ENCODE measurements at places on chromosomes 2 and 18. TPM values are rescaled to one million over a fixed set of nuclear protein-coding genes. Genes with fewer than 3 reads are reported as not detected.

DNA sequence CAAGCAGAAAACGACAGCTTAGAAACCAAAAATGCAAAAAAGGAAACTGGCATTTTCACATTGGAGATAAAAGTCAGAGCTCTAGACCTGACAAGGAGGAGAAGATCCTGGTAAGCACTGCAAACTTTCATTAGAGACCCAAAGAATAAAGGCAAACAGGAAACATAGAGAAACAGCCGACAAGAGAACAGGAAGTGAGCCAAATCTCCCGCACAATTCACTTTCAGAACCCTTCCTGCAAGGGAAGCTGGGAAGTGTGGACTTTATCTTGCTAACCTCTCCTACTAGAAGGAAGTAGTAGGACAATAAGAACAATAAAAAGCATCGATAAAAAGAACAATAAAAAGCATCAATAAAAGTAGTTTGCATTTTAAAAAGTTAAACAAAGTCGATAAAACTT lies 417.8 kb upstream of the SPHKAP start:
- no peak for DNase-seq

GRCh38 chr2:237118025-237118424 lies 32.3 kb downstream of the COPS8 start:
- DNase-seq = no peak

DNA sequence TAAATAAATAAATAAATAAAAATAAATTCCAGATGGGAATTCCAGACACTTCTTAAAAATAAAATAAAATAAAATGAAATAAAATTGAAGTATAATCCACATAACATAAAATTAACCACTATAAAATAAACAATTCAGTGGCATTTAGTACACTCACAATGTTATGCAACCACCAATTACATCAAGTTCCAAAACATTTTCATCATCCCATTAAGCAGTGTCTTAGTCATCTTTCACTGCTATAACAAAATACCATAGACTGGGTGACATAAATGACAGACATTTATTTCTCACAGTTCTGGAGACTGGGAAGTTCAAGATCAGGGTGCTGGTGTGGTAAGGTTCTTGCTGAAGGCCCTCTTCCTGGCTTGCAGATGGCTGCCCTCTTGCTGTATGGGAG lies 22.6 kb upstream of the PROKR1 start:
- DNase-seq = no peak

DNA sequence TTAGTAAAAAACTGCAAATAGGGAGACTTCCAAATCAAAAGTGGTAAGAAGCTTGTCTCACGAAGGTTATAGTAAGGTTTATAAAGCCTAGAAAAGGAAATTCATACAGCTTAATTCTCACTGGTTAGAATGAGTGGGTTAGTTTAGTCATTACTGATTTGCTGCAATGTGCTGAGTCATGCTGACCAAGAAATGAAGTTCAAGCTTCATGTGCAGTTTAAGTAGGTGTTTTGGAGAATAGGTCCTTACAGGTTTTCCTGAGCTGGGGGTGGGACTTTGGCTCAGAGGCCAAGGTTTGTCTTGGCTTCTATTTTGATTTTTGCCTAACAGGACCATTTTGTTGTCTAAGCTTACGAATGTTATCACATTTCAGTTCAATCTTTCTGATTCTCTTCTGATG lies 15.1 kb downstream of the CLIP4 start:
- no peak for DNase-seq

- DNase-seq = no peak
Observed at GRCh38 chr2:105711394-105711793, 33.3 kb upstream of the NCK2 start.

DNA sequence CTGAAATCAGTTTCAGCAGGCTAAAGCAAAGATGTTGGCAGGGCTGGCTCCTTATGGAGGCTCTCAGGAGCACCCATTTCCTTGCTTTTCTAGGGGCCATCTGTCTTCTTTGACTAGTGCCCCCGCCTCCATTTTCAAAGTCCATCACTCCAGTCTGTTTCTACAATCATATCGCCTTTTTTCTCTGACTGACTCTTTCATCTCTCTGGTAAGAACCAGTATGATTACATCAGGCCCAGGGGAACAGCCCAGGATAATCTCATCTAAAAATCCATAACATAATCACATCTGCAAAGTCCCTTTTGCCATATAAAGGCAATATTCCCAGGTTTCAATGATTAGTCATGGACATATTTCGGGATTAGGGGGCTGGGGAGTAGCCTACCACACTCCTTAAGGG lies 57.0 kb downstream of the CUL3 start:
- no peak for DNase-seq

- DNase-seq = no peak
Observed at GRCh38 chr2:152729844-152730243, 11.4 kb downstream of the ARL6IP6 start.

GRCh38 chr2:232897598-232898408 lies 27.7 kb downstream of the SNORC start:
- no peak for DNase-seq

GRCh38 chr2:46978723-46979122 lies 63.1 kb upstream of the MCFD2 start:
- DNase-seq = no peak

- no peak for DNase-seq
Observed at GRCh38 chr18:74411475-74411874, 45.6 kb downstream of the DIPK1C start.

- no peak for DNase-seq
Observed at GRCh38 chr2:150042500-150043171, 444.8 kb downstream of the RND3 start.

DNA sequence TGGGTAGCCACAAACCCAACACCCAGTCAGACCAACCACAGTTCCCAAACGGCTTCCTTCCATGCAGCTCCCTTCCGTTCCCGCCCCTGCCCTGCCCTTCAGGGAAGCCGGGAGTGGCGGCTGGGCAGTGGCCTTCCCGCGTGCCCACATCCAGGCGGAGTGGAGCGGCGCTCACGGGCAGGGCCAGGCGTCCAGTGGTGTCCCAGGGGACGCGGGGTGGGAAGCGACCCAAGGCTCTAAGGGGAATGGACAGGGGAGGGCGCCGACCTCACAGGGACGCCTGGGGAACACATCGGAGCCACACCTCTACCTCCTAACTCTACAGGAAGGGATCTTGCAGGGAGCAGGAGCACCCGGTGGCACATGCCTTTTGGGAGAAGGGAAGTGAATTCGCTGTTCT lies 225.9 kb upstream of the MGAT5 start:
- DNase-seq = no peak

GRCh38 chr2:153588408-153588807 lies 109.8 kb upstream of the RPRM start:
- DNase-seq = no peak

- DNase-seq = no peak
Observed at GRCh38 chr2:237896956-237897355, 37.5 kb downstream of the RAMP1 start.

- no peak for DNase-seq
Observed at GRCh38 chr18:50405582-50406271, 30.9 kb downstream of the SKA1 start.

DNA sequence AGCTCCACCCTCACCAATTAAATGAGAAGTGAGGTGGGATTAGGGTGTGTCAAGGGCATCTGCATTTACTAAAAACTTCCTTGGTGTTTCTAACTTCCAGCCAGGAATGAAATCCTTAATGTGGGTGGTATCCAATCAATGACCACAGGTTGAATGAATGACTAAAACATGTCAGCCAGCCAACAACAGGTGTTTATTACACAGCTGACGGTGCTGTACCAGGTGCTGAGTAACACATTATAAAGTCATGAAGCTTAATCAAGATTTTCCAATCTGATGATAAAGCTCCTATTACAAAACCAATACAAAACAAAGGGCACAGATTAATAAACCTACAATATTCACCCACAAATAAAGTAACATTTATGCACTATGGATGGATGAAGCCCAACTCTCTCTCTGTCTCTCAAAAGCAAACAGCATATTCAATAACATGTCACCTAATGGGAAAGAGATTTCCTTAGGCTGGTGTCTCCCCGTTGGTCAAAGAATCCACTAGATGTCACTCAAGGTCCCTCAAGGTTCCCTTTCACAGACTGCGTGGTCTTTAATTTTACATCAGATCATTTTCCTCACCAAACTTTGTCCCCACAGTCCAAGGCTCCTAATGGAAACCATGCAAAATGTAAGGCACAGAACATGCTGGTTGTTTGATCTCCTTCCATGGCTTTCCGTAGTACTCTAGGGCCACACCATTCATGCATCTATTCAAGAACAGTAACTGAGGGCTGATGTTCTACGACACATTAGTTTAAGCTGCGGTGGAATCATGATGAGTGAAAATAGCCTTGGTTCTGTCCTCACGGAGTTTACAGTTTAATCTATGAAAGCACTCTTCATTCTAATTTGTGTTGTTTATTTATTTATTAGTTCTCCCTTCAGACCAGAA lies 6.4 kb upstream of the PTPN4 start:
- DNase-seq = peak; percentile 36

DNA sequence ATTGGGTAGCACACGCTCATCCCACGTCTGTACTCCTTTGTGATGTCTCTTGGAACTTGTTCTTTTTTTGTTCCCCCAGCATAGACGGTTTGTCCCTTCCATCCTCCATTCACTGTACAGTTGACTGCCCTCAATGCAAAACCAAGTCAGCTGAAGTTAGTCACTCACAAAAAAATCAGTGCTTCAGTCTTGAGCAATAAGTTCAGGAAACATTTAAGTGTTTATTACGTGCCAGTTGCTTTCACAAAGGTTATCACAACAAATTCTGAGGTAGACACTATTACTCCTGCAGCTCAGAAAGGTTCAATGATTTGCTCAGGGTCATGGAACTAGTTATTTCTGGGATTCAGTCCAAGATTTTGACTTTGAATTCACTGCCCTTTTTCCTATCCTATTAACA lies 102.2 kb downstream of the PDE1A start:
- no peak for DNase-seq

GRCh38 chr2:176668912-176669311 lies 399.7 kb downstream of the MTX2 start:
- DNase-seq = no peak

Gene FRZB
- 3.4 TPM for polyA plus RNA-seq

Gene ANKRD30BL
- polyA plus RNA-seq = 0.34 TPM

Gene STK36
- 91.9 TPM for polyA plus RNA-seq

Gene FAM110C
- 4.1 TPM for polyA plus RNA-seq

Gene GNLY
- 1.6 TPM for polyA plus RNA-seq

Gene SETBP1
- 21.4 TPM for polyA plus RNA-seq

Gene TCF23
- 0.07 TPM for polyA plus RNA-seq

Gene KCNF1
- 1.3 TPM for polyA plus RNA-seq
